Lung (tissue), 17 donors: ENCODE measurements at places on chromosomes 2 and 18.
A peak's percentile ranks its signal among the peaks of the same experiment; 100 is the strongest.

DNA sequence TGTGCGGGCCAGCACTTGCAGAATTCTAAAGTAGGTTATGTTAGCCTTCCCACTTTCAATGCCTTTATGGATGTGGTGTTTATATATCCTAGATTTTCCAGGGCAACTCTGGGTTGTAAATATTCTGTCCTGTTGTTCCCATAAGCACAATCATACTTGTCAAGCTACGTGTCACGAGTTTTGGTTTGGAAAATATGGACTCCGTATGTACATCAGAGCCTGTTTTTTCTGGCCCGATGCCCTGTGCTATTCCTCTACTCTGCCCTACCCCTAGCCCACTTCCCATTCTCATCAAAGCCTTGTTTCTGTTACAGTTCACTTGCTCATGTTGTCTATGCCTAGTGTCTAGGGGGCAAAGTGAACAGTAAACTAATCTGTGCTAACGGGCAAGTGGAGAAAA lies 27.0 kb upstream of the ZEB2 start:
- DNase-seq: peak; percentile 57

- DNase-seq: peak; percentile 53
Observed at GRCh38 chr18:35186291-35187034, 54.4 kb upstream of the ZNF397 start.

GRCh38 chr18:46950064-46950656 lies 32.8 kb downstream of the KATNAL2 start:
- DNase-seq: no peak

GRCh38 chr2:136986605-136987221 lies 221.4 kb downstream of the THSD7B start:
- no peak for DNase-seq

GRCh38 chr2:63488118-63488713 lies 100.1 kb downstream of the WDPCP start:
- peak; percentile 62 for DNase-seq

DNA sequence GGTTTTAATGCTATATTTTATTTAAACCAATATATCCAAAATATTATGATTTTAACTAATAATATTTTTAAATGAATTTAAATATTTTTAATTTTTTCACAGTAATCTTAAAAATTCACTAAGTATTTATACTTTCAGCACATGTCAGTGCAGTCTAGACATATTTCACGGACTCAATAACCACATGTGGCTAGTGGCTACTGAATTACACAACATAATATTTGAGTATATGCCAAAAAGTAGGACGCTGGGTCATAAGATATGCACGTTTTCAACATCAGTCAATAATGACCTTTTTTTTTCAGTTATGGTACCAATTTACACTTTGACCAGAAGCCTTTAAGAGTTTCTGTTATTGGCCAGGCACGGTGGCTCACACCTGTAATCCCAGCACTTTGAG lies 117.7 kb downstream of the GFPT1 start:
- DNase-seq: no peak

GRCh38 chr2:238563551-238563950 lies 136.8 kb downstream of the ASB1 start:
- DNase-seq: no peak

DNA sequence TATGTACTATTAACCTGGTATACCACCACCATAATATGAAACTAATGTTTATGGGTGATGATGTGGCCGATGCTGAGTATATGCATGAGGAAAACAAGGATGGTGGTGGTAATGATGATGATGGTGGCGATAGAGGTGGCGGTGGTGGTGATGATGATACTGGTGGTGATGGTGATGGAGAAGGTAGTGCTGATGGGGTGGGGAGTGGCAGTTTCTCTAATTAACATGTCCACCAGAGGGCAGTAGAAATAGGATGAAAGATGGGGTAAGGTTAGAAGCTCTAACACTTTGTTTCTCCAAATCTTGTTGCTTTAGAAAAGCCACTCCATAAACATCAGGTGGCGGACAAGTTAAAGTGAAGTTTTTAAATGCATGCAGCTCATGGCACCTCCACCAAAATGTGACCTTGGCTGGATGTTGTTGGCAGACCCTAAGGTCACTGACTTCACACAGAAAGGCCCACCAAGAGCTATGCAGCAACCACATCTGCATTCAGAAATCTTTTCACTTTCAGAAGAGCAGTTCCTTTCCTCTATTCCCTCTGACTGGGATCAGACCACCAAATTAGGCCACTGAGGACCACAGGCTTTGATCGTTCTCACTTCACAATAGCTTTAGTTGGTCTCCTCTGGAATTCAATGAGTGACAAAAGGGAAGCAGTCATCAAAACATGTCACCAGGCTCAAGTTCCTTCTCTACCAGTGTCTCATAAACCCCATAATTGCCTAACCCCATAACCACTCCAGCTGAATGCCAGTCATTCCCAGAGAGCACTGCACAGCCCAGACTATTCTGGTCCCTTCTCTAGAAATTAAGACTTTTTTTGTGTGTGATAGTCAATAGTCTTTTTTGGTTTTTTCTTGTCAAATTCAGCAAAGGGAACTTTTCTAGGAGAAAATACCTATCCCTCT lies 7.5 kb upstream of the BCL11A start:
- DNase-seq: no peak

GRCh38 chr18:57677262-57678211 lies 55.9 kb upstream of the NARS1 start:
- DNase-seq: no peak

GRCh38 chr2:41847744-41848441 lies 199.9 kb upstream of the PKDCC start:
- DNase-seq: peak; percentile 44

GRCh38 chr2:55888936-55889335 lies 34.6 kb downstream of the EFEMP1 start:
- DNase-seq: no peak

DNA sequence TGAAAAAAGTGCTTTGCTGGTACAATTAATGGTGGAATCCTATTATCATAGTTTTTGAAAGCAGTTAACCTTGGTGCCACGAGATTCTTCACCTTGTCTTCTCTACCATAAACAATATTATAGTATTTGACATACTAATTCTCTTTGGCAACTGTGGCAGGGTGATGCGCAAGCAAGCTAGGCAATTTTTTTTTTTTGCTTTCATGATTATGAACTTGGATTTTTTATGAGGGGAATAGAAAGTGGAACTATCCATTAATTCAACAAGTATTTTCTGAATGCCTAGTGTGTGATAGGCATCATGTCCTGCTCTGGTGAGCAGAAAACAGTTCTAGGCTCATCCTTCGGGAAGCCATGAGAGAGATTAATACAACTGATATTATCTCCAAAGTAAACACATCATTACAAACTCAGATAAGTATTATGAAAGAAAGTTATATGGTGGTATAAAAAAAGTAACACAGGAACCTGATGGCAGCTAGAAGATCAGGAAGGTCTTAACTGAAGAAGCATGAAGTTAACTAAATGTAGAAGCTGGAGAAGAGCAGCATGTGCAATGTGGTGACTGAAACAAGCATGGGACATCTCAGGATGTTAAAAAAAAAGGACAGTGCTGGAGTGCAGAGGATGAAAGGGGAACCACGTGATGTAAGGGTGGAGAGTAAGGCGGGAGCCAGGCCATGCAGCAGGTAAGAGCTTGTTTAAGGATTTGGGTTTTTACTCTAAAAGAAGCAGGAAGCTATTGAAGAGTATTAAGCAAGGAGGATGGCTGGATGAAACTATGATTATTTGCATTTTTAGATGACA lies 113.7 kb downstream of the ZEB2 start:
- DNase-seq: no peak

GRCh38 chr2:17661460-17661859 lies 92.2 kb downstream of the SMC6 start:
- DNase-seq: no peak

DNA sequence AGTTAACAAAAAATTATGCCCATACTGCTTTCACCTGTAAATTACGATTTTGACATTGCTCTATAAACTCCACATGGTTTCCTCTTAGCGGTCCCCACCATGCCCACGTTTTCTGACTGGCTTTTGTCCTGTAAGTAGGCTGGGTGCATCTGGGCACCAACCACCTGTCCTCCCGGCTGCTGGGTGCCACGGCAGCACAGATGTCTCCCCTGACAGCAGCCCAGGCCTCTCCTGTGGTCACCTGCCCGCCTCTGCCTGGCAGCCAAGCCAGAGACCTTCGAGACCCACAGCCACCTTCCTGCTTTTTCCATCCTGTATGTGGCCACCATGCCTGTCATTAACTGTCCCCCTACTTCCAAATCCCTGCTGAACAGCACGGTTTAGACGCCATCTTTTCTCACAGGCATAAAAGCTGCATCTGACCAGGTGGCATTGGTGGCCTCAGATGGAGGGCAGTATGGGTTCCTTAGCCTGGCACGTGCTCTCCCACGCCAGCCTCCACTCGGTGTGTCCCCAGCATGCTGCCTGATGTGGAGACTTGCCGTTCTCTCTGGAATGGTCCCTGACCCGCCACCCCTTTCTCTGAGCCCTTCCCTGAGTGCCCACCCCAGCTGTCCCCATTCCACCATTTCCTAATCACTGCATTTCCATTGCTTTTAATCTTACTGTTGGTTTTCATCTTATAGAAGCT lies 18.9 kb downstream of the SNORC start:
- no peak for DNase-seq

DNA sequence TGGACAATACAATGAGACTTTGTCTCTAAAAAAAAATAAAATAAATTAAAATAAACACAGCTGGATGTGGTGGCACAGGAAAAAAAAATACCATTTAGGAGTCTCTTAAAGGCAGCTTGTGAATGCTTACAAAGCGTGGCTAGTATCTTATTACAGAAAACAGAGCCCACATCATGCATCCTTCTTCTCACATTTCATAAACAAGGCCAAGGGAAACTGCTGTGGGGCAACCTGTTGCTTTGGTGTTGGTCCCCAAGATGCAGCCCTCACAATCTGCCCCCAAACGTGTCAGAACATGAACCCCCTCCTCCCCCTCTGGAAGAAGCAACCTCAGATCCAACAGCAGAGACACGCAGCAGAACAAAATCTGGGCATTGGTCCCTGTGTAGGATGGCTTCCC lies 2.6 kb downstream of the SLC14A1 start:
- no peak for DNase-seq

DNA sequence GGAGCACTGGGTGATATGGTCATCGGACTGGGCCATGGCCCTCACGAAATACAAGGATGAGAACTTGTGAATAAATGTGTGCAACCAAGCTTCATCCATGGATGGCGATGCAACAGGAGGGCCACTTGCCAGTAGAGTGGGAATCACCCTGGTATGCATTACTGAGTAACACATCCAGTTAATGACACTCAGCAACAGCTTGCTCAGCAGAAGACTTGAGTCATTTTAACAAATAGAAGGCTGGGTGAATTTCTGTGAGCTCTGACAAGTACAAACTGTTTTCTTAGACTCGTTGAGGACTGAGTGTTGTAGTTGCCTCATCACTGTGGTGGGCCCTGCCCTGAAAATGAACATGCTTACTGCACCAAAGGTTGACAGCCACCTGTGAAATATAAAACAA lies 221.6 kb downstream of the NCKAP5 start:
- no peak for DNase-seq

- DNase-seq: no peak
Observed at GRCh38 chr2:27721884-27722485, 49.5 kb upstream of the MRPL33 start.

DNA sequence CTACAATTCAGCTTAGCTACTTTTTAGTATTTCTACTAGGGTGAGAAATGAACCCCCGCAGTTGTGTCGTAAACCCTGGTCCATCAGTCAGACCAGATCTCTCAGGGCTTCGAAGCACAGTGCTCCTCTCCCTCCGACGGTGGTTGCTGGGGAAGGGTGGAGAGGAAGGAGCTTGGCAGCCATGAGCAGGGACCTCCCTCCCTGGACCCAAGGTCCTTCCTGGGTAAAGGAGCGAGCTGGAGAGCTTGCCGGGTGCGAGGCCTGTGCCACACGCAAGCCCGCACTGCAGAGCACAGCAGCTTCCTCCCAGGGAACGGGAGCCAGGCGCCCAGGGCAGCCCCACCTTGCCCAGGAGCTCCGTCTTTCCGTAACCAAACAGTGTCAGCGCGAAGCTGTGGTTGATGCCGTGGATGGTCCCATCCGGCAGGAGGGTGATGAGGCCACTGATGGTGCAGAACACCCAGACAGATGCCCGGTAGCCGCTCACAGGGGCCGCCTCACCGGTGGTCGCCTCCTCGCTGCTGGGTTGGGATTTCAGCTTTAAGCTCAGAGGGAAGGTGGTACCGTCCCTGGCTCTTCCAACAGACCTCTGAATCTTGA lies 12.5 kb downstream of the PASK start:
- DNase-seq: no peak

- DNase-seq: no peak
Observed at GRCh38 chr2:3379339-3379646, 201 bp upstream of the TRAPPC12 start.

DNA sequence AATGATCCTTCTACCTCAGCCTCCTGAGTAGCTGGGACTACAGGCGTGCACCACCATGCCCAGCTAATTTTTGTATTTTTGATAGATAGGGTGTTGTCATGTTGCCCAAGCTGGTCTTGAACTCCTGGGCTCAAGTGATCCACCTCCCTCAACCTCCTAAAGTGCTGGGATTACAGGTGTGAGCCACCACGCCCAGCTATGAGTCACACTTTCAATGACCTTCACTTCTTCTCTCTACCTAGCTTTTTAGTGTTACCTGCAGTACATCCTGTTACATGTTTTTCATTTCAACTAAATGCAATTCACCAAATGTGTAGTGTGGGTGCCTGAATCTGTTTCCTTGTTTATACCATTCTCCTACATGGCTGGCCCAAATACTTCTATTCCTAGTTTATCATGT lies 64.0 kb downstream of the SLC39A10 start:
- no peak for DNase-seq

DNA sequence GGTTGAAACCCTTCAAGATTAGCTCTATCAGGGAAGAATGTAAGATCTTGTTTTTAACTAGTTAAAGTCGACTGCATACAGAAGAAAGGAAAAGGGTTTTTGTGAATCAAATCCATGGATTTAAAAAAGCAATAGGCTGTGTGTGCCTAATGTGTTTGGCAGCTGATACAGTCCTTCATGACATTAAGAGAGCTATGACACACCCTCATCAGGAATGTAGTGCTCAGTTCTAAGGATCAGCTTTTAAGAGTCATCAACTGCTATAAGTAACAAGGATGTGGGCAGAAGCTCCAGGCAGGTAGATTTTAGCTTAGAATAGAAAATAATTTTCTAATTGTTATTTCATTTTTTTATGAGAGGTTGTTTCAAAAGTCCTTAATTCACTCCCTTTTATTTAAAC lies 52.9 kb downstream of the PPP1R1C start:
- DNase-seq: no peak

- peak; percentile 24 for DNase-seq
Observed at GRCh38 chr2:162768656-162769055, 69.9 kb downstream of the KCNH7 start.

DNA sequence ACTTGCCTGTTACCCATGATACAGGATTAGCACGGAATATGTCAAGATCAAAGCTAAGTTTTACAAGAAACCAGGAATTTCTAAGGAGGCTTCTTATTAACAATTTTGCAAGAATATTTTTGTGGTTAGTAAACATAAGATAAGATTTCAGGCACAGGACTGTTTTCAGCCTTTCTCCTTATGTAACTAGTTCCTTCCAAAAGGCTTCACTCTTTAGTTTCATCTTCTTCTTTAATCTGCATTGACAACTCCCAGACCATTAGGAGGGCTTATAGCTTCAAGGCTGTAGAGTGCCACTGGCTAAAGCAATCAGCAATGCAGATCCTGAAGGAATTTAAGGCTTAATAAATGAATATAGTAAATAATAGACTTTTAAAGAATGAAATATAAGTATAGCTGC lies 29.3 kb downstream of the SLC14A1 start:
- no peak for DNase-seq
